ENCODE measurements at places on chromosomes 16 and 17.

DNA sequence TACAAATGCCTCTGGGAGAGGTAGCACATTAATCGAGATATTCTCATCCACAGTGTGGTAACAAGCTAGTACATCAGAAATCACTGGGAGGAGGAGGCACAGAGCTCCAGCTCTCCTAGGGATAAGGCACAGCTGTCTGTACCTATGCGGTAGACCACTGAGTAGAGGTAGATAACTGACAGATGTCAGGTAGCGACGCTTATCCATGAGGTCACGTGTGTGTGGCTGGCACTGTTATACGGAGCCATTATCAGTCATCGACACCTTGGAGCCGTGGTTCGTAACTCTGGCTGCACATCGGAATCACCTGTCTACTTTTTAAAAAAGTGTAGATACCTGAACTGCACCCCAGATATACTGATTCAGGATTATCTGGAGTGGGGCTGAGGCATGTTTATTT is 102.4 kb downstream of the SNX11 start:
- no peak overlapping the region for H3K27ac ChIP-seq
- H3K27me3 ChIP-seq: no peaks in the 10 kb centered on the region
- H3K4me1 ChIP-seq: no peaks in the 10 kb centered on the region
- H3K4me3 ChIP-seq: no peak overlapping the region
- no peak for DNase-seq

- H3K4me3 ChIP-seq: no peak overlapping the region
- H3K4me1 ChIP-seq: no peaks in the 10 kb centered on the region
- no peak overlapping the region for H3K27ac ChIP-seq
- peaks cover 30% of the 10 kb centered on the region for H3K36me3 ChIP-seq
These were observed 16.2 kb downstream of the CLUH start for GRCh38 chr17:2695243-2695960.

DNA sequence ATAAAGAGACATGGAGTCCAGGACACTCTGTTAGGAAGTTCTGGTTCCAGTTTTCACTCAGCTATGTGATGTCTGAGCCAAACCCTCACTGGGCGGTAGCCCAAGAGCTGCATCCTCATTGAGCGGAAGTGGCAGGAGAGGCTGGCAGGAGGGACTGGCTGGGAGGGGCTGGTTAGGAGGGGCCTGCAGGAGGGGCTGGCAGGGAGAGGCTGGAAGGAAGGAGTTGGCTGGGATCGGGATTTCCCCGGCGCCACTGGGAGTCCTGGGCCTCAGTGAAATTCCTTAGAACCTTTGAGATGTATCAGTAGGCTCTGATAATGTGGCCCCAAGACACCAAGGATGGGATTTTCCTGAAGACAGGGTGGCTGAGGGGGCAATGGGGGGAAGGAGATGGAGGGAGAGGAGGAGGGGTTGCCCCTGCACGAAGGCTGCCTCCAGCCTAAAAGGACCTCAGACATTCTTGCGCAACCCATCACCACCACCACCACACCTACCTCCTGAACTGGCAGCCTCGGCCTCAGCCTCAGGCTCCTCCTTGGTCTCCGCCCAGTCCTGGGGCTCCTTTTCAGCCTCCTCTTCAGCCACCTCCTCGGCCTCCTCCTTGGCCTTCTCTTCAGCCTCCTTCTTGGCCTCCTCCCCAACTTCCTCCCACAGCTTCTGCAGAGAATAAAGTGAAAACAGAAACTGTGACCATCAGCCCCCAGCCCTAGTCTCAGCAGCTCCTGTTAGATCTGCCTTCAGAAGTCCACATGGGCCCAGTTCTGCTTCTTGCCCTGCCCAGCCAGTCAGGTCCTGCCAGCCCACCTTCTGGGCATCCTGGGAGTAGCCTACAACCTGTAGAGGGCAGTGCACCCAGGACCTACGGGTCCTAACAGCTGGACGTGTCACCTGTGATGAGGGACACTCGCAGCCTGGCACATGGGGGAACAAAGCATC is 31.7 kb downstream of the CNGB1 start:
- no peaks in the 10 kb centered on the region for H3K36me3 ChIP-seq
- H3K4me1 ChIP-seq: peaks cover 25% of the 10 kb centered on the region
- H3K27me3 ChIP-seq: no peaks in the 10 kb centered on the region
- H3K27ac ChIP-seq: peak overlapping the region; percentile 56
- DNase-seq: peak; percentile 85

GRCh38 chr16:67517661-67518423 is 10.8 kb upstream of the RIPOR1 start:
- no peak overlapping the region for H3K27ac ChIP-seq
- H3K27me3 ChIP-seq: no peaks in the 10 kb centered on the region
- no peak overlapping the region for H3K4me3 ChIP-seq

GRCh38 chr17:45170931-45171337 is 9.3 kb downstream of the HEXIM2 start:
- peak overlapping the region; percentile 91 for H3K27ac ChIP-seq
- no peaks in the 10 kb centered on the region for H3K27me3 ChIP-seq
- H3K36me3 ChIP-seq: no peaks in the 10 kb centered on the region
- peak overlapping the region; percentile 39 for H3K4me3 ChIP-seq

- H3K27me3 ChIP-seq: no peaks in the 10 kb centered on the region
- H3K36me3 ChIP-seq: no peaks in the 10 kb centered on the region
- H3K4me3 ChIP-seq: no peak overlapping the region
These were observed 5.3 kb downstream of the ERN1 start for GRCh38 chr17:64124609-64125008.

- H3K36me3 ChIP-seq: no peaks in the 10 kb centered on the region
- no peak overlapping the region for H3K4me3 ChIP-seq
- no peaks in the 10 kb centered on the region for H3K27me3 ChIP-seq
- no peaks in the 10 kb centered on the region for H3K4me1 ChIP-seq
- no peak for DNase-seq
These were observed 18.1 kb upstream of the BCO1 start for GRCh38 chr16:81220349-81220748.

GRCh38 chr16:13885700-13886099 is 34.3 kb upstream of the ERCC4 start:
- H3K27me3 ChIP-seq: no peaks in the 10 kb centered on the region
- no peak overlapping the region for H3K4me3 ChIP-seq

- H3K4me3 ChIP-seq: no peak overlapping the region
- H3K27ac ChIP-seq: peak overlapping the region; percentile 52
- peaks cover 10% of the 10 kb centered on the region for H3K4me1 ChIP-seq
- no peaks in the 10 kb centered on the region for H3K27me3 ChIP-seq
- peak; percentile 73 for DNase-seq
These were observed 154.6 kb downstream of the CMIP start for GRCh38 chr16:81599034-81599744.

- H3K27me3 ChIP-seq: no peaks in the 10 kb centered on the region
- H3K4me1 ChIP-seq: peaks cover 22% of the 10 kb centered on the region
- no peaks in the 10 kb centered on the region for H3K36me3 ChIP-seq
- no peak for DNase-seq
These were observed 72.9 kb upstream of the SMIM36 start for GRCh38 chr17:55584055-55584685.

- H3K4me1 ChIP-seq: no peaks in the 10 kb centered on the region
- no peaks in the 10 kb centered on the region for H3K27me3 ChIP-seq
- H3K36me3 ChIP-seq: no peaks in the 10 kb centered on the region
These were observed 355.2 kb downstream of the CPPED1 start for GRCh38 chr16:12448504-12448903.

GRCh38 chr16:85019659-85020245 is 7.8 kb upstream of the KIAA0513 start:
- no peaks in the 10 kb centered on the region for H3K27me3 ChIP-seq
- H3K27ac ChIP-seq: peak overlapping the region; percentile 27
- no peak for DNase-seq
- peaks cover 5% of the 10 kb centered on the region for H3K4me1 ChIP-seq
- no peaks in the 10 kb centered on the region for H3K36me3 ChIP-seq
